ENCODE measurements at places on chromosomes 13 and 19.

GRCh38 chr13:84413016-84413415 is 530.7 kb upstream of the SLITRK1 start:
- no peak for DNase-seq

GRCh38 chr19:17766543-17767131 is 15.4 kb downstream of the FCHO1 start:
- DNase-seq = peak; percentile 56

DNA sequence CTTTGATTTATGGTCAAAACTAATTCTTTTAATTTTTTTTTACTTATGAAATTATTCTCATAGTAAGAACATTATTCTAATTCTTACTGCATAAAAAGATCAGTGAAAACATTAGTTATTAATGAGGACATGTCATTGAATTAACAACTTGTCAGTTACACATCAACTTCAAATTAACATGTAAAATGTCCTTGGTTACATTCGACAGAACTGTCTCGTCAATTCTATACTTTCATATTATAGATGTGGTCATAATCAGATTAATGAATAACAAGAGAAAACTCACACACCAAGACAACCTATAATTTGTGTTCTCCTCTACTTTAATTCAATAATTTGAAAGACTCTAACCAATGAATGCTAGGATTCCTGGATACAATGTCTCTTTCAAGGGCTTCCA is 66.7 kb downstream of the KATNAL1 start:
- no peak for DNase-seq

- no peak for DNase-seq
These were observed 134.7 kb downstream of the LHFPL6 start for GRCh38 chr13:39468306-39468705.

DNA sequence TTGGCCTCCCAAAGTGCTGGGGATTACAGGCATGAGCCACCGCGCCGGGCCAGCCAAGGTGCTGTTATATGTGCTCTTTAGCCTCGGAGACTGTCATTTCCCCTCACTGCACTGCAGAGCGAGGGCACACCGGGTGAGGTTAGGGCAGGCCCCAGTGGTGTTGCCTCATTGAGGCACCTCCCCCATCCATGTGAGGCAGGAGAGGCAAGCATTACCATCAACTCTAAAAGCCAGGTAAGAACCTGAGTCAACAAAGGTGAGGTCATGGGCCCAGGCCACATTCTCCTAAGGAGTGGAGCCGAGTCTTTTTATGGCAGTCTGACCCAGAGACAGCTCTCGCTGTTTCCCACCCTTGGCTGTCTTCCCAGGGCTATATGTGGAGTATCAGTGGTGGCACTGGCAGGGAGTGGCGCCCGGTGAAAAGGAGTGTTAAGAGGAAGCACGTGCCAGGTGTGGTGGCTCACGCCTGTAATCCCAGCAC is 10.9 kb downstream of the B3GNT8 start:
- DNase-seq = no peak

Measured in midbrain (tissue), 1 donor.